ENCODE measurements at places on chromosomes 1 and 21.

DNA sequence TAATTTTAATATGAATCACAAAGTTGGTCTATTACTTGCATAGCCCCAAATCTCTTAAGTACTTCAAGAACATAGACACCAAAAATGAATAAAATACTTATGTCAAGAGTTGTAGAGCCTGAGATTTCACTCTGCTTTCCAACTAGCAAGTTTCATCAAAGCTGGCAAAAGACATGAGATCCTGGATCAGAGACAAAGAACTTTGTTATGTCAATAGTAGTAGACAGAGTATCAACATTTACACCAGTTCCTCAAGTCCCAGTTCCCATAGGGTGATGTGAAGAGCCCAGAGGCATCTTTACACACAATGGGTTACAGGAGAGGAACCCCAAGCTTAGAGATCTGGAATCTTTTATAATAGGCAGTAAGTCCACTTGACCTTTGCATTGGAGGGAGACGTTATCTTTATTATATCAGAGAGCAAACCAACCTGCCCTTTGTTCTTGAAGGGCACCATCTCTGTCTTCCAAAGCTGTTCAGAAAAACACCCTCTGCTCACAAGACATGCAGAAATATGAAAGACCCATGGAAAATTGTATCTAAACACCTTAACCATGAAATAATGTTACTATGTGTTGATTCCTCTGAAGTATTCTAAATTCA lies 174.4 kb upstream of the GALNT2 start:
- DNase-seq: no peak

- DNase-seq: no peak
Observed at GRCh38 chr1:205354259-205355074, 2.3 kb downstream of the KLHDC8A start.

DNA sequence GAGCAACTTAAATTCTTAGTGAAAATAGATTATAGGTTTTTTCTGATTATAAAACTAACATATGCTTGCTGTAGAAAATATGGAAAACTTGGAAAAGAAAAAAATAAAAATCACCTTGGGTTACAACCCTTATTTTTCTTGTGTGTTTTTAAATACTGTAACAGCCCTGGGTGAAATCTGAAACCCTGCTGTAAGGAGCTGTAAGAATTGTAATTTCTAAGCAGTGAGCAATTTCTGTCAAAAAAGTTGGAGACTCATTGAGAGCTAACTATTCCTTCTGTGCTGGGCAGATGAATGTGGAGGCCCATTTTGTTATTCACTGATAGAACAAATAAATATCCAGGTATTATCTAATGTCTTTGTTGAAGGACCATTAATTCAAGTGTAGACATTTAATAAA lies 42.6 kb downstream of the ADCY10 start:
- no peak for DNase-seq

GRCh38 chr1:52111492-52111891 lies 30.4 kb upstream of the ZFYVE9 start:
- no peak for DNase-seq
